Neuronal stem cell (in vitro differentiated cells): ENCODE measurements at places on chromosomes 2 and 18.

DNA sequence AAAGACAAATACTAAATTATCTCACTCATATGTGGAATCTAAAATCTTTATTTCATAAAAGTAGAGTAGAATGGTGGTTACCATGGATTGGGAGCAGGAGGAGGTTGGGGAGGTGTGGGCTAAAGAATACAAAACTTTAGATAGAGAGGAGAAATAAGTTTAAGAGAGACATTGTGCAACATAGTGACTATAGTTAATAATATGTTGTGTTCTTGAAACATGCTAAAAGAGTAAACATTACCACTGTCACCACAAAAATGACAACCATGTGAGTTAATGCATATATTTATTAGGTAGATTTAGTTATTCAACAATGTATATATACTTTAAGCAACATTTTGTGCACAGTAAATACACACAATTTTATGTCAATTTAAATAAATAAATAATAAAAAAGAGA, 128.5 kb upstream of the COL3A1 start:
- no peak for DNase-seq

DNA sequence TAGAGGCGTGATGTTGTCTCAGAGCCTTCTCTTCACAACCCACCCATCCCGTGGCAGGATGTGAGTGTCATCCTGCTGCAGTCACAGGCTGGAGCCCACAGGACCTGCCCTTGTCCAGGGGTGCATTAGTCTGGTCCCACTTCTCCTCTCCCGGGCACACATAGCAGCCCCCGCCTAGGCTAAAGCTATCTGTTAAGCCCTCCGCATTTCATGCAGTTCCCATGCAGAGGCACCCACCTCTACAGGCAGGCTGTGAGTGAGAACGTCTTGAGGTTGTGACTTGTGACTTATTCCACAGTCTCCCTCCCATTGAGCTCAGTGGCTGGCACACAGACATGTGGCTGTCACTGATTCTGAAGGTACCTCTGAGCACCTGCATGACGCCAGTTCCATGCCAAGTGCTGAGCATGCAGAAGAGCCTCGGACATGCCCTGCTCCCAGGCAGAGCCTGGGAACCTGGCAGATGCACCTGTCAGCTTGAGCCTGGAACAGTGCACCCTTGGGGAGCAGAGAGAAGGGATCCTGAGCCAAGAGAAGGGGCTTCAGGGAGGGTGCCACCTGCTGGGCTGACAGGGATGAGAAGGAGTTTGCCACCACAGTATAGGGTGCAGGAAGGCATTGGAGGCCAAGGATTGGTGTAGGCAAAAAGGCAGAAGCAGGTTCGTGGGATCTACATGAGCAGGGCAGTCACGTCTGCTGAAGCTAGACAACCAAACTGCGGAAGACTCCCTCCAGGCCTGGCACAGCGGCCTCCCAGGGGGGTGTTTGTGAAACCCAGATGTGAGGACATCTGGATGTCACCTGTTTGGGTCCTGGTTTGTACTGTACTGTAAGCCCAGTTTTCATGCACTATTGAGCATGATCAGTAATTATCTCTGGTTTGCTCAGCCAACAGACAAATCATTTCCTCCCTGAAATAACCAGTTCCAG, 213.6 kb downstream of the GLI2 start:
- DNase-seq, result no peak

- DNase-seq, result no peak
Measured at GRCh38 chr2:97693476-97693875, 19.9 kb upstream of the ZAP70 start.

DNA sequence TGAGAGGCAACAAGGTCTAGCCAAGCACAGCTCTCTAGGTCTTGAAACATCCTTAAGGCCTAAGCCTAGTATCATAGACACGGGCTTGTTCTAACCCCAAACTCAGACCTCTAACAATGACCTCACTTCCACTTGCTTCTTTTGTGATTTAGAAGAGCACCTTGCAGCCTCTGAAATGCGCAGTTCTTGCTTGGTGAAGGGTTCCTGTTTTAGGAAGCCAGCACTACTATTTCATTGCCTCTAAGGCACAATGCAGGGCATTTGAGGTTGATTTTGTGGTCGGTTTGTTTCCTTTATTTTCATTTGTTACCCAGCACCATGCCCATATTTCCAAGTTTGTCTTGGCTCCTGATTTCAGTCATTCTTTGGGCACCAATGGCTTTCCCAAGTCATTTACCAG, 117.0 kb upstream of the CYP1B1 start:
- DNase-seq, result no peak

DNA sequence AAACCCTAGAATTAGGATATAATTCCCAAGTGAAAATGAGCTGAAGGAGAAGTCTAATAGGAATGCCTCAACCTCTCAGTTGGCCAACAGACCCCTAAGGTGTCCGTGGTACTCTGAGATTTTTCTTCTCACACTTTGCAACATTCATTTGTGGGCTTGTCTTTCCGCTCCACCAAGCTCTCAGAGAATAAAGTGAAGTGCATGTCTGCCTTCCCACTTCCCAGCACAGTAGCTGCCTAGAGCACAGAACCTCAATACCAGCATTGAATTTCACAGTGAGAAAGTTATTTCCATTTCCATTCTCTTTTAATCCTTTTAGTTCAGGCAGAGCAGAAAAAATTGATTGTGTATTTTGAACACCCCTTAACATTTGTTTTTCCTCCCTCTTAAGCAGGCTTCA, 451.8 kb downstream of the TGIF1 start:
- no peak for DNase-seq

- no peak for DNase-seq
Measured at GRCh38 chr2:242034138-242034537, 164.6 kb downstream of the RTP5 start.

DNA sequence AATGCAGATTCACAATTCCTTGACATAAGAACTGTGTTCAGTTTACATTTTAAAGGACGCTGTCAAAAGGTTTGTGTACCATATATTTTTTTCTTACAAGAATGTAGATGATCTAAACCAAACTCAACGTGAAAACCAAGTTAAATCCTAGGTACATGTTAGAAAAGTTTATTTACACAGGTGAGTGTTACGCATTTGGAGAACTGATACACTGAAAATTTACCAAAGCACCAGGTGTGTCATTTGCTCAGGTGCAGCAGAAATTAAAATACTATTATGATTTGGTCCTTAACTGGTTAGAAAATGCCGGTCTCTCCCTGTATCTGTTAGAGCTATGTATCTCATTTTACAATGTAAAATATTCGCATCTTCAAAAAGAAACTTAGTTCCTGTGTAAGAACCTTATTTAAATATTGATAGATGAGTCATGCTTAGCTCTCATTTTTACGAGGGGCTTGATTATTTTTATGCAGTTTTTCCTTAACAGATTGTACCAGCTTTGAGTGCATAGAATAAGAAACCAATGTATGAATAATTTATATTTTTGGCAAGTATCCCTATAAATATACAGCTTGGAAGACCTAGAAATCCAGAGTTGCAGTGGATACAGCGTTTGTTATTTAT, 25.1 kb downstream of the MFF start:
- no peak for DNase-seq

GRCh38 chr2:28172114-28172898, 220.4 kb upstream of the FOSL2 start:
- no peak for DNase-seq

DNA sequence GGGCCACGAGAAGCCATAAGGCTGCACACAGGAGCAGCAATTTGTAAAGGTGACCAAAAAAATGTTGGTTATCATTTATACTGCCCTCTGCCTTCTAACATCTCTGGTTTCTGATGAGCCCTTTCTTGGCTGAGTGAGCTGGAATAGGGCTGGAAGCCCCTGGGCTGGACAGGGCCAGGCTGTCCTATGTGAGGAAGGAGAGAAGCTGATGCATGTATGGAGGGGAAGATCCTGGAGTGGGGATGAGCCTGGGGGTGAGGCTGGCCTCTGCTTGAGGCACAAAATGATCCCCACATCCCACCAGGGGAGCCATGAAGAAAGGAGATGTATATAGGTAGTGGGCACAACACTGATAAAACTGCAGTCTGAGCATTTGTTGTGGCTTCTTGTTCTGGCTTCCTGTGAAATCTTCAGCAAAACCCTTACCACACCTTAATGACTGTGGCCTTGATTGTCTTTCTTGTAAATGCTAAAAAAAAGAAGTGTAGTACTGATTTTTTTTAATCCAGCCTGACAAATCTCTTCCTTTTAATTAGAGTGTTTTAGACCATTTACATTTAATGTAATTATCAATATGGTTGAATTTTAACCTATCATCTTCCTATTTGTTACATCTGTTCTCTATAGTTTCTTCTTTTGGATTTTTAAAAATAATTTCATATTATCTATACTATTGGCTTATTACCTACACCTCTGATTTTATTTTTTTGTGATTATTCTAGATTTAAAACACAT, 5.6 kb downstream of the SNED1 start:
- no peak for DNase-seq

DNA sequence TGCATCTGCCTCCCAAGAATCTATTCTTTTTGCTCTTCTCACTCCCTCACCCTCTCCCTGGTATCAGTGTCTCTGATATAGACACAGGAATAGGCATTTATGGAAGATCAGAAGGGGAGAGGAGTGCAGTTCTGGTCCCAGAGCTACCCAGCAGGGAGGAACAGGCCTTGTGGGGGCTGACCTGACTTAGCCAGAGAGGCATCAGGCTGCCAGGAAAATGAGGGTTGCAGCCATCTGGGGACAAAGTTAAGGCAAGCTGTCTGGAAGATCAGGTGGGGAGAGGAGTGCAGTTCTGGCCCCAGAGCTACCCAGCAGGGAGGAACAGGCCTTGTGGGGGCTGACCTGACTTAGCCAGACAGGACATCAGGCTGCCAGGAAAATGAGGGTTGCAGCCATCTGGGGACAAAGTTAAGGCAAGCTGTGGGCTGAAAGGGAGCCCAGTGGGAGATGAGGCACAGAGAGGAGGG, 69.9 kb upstream of the HK2 start:
- DNase-seq, result no peak

DNA sequence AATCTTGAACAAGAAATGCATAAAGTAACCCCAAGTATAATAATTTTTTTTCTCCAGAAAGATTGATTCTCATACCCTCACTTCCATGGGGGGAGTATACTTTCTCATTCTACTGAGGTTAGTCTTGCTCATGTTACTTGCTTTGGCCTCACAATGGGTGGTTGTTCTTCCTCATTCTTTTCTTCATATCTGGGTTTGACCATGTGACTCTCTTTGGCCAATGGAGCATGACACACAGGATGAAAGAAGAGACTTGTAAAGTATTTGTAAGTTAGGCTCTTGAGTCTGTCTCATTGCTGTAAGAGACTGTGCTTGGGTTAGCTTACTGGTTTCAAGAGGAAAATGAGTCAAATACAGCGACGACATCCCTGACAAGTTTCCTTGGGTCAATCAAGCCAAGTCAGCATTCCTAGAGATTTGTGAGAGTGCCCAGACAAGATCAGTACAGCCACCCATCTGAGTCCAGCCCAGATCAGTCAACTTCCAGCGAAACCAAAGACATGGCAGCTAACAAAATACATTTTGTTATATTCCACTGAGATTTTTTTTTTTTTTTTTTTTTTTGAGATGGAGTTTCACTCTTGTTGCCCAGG, 970.2 kb downstream of the BCL11A start:
- no peak for DNase-seq
